ENCODE measurements at places on chromosomes 1 and 21.

DNA sequence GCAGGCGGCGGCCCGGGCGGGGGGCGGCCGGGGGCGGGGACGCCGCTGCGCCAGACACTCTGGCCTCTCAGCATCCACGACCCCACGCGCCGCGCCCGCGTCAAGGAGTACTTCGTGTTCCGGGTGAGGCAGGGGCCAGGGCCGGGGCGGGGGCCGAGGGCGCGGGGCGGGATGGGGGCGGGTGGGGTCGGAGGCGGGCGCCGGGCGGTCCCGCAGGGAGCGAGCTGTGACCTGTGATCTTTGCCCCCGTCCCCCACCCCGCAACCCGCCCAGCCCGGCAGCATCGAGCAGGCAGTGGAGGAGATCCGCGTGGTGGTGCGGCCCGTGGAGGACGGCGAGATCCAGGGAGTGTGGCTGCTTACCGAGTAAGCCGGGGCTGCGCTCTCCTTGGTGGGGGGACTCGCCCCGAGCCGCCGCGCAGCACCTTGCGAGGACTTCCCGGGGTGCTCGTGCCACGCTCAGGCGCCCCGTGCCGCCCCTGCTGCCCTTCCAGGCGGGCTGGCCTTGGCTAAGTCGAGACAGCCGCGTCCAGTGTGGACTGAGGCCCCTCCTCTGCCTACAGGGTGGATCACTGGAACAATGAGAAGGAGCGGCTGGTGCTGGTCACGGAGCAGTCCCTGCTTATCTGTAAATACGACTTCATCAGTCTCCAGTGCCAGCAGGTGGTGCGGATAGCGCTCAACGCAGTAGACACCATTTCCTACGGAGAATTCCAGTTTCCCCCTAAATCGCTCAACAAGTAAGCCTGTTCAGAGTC, 514 bp downstream of the TPRG1L start:
- no peak for DNase-seq

DNA sequence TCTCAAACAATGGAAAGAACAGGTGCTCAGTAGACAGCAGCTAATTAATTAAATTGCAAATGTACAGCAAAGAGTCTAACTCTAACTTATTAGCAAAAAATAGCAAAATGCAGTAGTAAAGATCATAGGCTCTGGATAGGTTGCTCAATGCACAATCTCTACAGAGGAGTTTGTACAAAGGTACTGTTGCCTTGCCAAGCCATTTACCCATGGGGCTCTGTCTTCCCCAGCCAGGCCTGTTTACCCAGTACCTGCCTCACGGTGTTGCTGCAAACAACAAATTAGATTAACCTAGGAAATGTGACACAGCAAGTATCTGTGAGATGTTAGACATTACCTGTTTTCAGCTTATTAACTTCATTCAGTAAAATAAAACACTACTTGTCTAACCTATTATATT, 222.0 kb downstream of the DENND1B start:
- no peak for DNase-seq

DNA sequence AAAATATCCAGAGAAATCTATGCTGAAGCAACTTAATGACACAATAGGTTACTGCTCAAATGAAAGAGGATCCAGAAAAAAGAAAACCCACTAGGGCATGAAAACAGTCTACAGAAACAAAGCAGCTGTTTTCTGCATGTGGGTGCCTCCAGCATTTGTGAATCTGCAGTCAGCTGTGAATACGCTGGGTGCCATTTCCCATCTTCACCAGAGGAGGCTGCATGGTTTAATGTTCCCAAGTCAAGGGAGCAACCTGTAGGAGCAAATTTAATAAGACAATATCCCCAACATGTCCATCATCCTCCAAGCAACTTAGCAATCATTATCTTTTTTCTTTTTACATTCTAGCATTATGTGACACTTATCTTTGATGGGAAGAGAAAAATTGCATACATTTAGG, 396.6 kb downstream of the BRINP2 start:
- no peak for DNase-seq

DNA sequence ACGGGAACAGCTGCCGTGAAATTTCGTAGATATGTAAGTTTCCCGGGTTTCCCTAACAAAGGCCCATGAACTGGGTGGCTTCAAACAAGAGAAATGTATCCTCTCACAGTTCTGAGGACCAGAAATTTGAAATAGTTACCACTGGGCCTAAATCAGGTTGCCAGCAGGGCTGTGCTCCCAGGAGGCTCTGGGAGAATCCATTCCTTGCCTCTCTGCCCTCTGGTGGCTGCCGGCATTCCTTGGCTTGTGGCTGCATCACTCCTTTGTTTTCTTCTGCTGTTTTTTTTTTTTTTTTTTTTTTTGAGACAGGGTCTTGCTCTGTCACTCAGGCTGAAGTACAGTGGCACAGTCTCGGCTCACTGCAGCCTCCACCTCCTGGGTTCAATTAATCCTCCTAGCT, 23.7 kb downstream of the UMODL1 start:
- no peak for DNase-seq

DNA sequence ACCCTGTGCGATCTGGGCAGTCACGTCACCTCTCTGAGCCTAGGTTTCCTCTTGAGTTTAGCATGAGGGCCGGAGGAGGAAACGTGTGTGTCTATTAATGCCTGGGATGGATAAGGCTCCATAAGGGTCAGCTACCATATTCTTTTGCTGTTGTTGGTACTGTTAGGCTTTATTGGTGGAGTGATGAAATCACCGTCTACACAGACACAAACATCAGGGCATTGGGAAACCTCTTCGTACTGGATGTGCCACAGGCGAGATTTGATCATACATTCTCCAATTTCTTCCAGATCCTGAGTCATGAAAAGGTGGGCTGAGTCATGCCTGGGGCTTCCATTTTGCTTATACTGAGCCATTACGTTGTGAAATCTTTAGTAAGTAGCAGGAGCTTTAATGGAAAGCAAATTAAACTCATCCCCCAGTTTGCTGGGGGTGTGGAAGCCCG, 24.9 kb upstream of the GRHL3 start:
- DNase-seq: peak; percentile 80

- DNase-seq: no peak
These were observed 26.3 kb upstream of the POU3F1 start for GRCh38 chr1:38072858-38073257.

DNA sequence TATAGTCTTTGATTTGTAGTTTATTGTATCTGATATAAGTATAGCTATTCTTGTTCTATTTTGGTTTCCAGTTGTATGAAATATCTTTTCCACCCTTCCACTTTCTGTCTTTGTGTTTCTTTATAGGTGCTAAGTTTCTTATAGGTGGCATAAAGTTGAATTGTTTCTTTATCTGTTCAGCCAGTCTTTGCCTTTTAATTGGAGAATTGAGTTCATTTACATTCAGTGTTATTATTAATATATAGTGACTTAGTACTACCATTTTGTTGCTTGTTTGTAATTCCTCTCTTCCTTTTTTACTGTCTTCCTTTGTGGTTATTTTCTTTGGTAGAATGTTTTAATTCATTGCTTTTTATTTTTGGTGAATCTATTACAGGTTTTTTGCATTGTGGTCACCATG, 77.7 kb downstream of the MAGI3 start:
- DNase-seq: no peak

DNA sequence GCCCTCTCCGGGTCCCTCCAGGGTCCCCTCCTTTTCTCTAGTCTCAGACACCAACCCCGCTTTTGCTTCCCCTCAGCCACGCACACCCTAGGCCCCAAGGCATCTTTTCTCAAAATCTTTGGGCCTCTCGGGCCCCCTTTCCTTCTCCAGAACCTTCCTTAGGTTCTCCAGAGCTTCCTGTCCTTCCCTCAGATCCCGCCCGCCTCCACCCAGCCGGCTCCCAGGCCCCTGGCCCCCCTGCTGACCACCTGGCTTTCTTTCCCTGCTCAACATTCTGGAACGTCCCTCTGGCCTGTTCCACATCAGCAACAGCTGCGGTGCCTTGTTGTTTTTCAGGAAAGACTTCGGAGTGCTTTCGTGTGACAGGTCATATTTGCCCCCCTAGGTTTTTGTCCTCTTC, 1.2 kb downstream of the ZDHHC18 start:
- DNase-seq: no peak

DNA sequence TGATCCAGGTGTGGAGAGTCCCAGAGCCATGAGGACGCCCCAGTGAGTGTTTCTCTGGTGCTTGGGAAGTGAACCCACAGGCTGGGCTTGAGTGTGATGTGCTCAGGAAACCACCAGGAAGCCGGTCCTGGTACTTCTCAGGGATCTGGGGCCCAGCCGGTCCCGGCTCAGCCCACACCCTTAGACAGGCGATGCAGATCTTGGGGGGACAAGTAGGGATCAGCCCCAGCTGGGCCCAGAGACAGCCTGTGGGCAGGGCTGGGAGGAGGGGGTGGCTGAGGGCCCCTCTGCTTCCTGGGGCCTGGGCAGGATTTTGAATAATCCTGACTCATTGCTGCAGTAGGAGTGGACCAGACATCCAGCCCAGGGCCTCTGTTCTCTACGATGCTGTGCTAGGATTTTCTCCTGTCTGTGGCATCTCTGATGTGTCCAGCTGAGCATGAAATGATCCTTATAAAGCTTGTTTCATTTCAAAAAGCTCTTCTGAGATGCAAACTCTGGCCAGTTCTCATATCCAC, 698.0 kb downstream of the PTPRU start:
- no peak for DNase-seq

GRCh38 chr1:15885701-15886610, 38.4 kb downstream of the SPEN start:
- peak; percentile 53 for DNase-seq

DNA sequence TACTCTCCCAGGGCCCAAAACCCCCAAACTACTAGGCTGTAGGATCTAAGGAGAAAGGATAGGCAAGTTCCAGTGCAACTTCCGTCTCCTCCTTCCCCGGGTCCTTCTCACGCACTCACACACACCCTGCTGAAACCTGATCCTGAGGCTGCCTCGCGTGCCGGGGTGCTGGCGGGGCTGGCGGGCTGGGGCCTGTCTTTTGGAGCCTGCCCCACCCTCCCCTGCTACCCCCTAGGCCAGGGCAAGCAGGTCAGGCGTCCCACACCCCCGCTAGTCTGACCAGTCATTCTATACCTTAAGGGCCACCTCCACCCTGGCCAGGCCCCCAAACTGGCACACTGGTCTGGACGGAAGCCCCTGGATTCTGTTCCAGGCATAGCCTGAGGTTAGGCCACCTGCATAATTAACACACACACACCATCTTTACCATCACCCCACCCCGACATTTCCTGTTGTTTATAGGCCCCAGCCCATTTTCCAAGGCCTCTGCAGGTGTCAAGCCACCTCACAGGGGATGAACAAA, 48.3 kb upstream of the ARTN start:
- peak; percentile 58 for DNase-seq

GRCh38 chr1:20137604-20138003, 1.5 kb upstream of the PLA2G2F start:
- no peak for DNase-seq

GRCh38 chr21:34570313-34570712, 44.6 kb downstream of the RCAN1 start:
- DNase-seq: no peak

GRCh38 chr1:223207293-223208066, 64.4 kb upstream of the TLR5 start:
- DNase-seq: no peak

DNA sequence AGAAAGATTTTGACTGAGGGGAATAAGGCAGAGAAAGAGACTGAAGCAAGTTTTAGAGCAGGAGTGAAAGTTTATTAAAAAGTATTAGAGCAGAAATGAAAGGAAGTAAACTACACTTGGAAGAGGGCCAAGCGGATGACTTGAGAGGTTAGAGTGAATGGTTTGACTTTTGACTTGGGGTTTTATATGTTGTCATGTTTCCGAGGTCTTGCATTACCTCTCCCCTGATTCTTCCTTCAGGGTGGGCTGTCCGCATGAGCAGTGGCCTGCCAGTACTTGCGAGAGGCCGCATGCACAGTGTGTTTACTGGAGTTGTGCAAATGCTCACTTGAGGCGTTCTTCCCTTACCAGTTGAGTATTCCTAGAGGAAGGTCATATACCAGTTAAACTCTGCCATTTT, 13.0 kb upstream of the DENND2D start:
- no peak for DNase-seq

DNA sequence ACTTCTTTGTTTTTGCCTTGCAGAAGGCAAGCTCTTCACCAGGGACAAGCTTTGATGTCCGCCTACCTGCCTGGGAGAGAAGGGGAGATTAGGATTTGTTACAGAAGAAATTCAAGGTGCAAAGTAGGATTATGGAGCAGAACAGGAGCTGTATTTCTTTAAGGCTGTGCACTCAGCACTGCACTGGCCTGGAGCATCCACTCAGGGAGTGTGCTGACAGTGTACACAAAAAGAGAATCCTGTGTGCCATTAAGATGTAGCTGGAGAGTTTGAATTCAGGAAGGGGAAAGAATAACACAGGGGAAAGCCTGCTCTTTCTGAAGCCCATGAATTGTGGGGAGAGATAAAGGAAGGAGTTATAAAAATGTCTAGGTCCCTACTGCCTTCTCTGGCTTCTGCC, 137.7 kb upstream of the ETS2 start:
- no peak for DNase-seq

GRCh38 chr1:216560527-216560926, 137.3 kb upstream of the USH2A start:
- no peak for DNase-seq

DNA sequence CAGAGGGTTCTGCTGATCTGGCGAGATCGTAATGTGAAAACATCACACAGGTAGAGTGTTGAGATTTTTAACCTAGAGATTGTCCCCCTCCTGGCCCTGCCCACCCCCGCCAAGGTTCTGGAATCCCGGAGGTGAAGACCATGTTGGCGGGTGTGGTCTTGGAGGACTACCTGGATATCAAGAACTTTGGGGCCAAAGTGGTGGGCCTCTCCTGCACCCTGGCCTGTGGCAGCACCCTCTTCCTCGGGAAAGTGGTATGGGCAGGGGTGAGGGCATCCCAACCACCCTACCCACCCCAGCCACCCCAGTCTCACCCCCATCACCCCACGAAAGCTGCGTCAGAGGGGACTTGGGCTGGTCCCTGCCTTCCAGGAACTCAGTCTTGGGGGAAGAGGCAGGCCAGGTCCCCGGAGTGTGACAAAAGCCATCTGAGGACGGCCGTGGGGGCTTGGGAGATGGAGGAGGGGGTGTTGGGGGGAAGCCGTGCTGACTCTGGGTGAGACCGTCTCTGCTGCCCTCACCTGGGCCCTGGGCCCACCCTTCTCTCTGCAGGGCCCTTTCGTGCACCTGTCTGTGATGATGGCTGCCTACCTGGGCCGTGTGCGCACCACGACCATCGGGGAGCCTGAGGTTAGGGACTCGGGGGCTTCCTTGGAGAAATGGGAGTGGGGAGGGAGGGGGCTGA, 4.4 kb downstream of the CLCNKB start:
- no peak for DNase-seq

GRCh38 chr21:34824314-34824713, 155.5 kb downstream of the CLIC6 start:
- DNase-seq: no peak

DNA sequence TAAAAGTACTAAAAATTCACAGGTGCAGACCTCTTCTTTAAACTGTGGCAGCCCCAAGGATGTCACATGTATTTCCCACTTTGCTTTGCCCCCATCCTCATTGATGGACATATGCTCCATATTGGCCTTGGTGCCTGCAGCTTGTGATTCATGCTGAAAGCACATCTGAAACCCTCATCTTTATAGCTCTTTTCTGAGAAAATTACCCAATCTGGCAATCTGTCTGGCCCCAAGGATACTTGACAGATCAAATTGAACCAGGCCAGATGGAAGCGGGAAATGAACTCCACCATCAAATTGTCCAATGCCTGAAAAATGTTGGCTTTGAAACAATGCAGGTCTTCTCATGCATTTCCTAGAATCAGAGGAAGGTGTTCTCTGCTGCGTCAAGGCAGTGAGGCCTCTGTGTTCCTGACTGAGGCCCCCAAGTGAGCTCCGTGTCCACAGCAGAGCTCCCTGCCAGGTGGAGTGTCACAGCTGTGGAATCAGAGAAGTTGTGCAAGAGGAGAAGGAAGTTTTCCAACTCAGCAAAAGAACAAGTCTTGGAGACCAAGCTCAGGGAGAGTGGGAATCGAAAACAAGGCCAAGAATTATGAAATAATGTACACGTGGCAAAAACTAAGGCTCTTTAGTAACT, 323.7 kb downstream of the PLPP3 start:
- no peak for DNase-seq

Data from keratinocyte (primary cell).